ENCODE measurements at places on chromosomes 6 and 20.
A peak's percentile ranks its signal among the peaks of the same experiment; 100 is the strongest.

- DNase-seq, result no peak
Measured at GRCh38 chr20:17466641-17467040, 64.5 kb downstream of the BFSP1 start.

DNA sequence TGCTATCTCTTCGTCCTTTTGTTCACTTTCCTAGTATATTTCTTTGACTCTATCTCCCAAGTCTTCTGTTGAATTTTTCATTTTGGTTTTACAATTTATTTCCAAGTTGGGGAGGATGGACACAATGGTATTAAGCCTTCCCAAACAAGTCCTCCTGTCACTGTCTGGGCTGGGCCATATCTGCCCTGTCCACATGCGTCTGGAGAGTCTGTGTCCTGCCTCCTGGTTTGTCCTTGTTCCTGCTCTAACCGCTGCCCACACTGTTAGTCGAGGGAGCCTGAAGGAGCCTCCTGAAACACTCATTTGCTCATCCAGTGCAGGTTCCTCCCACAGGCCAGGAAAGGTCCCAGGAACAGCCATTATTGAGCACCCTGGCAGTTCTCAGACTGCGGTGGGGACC is 17.1 kb downstream of the MYT1 start:
- no peak for DNase-seq

GRCh38 chr20:64232794-64233193 is 22.8 kb upstream of the PCMTD2 start:
- DNase-seq, result peak; percentile 30

DNA sequence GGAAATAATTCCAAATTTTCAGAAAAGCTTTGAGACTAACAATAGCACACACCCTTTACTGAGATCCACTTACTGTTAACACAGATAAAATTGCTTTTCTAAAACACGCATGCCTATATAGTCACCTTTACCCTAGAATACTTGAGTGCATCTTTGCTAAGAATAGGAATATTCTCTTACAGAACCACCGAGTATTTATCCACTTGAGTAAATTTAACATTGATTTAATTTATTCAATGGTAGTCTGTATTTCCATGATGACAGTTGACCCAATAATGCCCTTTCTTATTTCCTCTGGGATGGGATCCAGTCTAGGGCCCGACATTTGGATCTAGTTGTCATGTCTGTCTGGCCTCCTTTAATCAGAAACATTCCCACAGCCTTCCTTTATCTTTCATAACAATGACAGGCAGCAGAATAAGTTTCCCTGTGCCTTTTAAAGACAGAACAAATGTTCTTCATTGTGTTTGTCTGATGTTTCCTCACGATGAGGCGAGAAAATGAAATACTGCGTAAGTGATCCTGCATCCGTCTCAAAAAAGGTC is 56.6 kb upstream of the ERVFRD-1 start:
- no peak for DNase-seq

- no peak for DNase-seq
Measured at GRCh38 chr6:43992783-43993644, 134.2 kb downstream of the MRPL14 start.

- DNase-seq, result no peak
Measured at GRCh38 chr6:116562614-116563013, 8.7 kb upstream of the RWDD1 start.

GRCh38 chr6:100257793-100258395 is 206.8 kb downstream of the SIM1 start:
- no peak for DNase-seq

- DNase-seq, result no peak
Measured at GRCh38 chr6:127302728-127303660, 36.3 kb downstream of the RNF146 start.

DNA sequence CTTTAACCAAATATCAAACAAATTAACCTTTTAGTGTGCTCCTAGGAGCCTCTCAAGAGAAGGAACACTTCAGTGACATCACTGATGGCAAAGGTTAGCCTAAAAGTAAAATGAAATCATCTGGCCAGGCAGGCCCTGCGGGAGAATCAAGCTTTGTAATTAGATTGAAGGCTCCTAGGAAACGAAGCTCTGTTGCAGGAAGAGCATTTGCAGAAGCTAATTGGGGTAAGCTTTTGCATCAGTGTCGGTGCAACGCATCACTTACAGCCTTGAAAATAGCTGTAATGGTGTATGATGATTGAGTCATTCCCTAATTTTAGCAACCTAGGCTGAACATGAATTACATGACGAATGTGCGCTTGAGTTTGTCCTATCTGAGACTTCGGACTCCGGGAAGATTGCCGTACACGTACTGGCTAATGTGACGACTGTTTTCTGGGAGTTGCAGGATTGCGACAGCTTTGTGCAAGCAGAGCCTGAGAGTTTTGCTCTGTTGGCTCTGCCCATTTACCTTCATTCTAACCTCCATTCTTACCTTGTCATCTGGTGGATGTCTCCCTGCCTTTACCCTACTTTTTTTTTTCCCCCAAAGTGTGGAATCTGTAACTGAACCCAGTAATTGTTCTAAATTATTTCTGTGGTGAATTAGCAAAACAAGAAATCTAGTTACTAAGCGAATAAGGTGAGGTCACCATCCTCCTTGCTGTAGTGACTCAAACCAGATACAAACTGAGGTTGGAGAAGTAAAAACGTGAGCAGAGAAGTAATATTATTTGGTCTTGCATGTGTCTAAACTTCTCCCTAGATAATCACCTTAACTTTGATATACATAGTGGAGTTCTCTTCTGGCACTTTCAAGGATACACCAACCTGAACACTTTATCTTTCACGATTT is 675.9 kb upstream of the CITED2 start:
- DNase-seq, result no peak

- DNase-seq, result no peak
Measured at GRCh38 chr6:7136859-7137334, 29.1 kb downstream of the RREB1 start.

GRCh38 chr20:60420676-60421229 is 462.5 kb downstream of the CDH26 start:
- DNase-seq, result no peak

- DNase-seq, result no peak
Measured at GRCh38 chr6:329888-330691, 37.8 kb downstream of the DUSP22 start.

DNA sequence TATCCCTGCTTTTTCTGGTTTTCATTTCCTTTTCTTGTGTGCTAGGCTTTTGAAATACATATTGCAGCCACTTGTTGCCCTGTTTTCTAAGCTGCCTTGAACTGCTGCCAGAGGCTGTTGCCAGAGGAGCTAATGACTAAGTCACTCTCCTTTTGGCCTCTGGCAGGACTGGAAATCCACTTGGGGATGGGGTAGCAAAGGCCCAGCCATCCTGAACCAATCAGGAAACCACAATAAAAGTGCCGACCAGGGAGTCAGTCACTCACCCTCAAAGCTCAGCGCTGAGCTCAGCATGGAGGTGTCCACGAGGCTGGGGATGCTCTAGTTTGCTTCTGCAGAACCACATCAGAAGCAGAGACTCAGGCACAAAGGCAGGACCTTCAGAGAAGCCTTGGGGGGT is 813.0 kb downstream of the DHX35 start:
- no peak for DNase-seq

- DNase-seq, result no peak
Measured at GRCh38 chr6:140445474-140446004, 1071.1 kb upstream of the CITED2 start.

DNA sequence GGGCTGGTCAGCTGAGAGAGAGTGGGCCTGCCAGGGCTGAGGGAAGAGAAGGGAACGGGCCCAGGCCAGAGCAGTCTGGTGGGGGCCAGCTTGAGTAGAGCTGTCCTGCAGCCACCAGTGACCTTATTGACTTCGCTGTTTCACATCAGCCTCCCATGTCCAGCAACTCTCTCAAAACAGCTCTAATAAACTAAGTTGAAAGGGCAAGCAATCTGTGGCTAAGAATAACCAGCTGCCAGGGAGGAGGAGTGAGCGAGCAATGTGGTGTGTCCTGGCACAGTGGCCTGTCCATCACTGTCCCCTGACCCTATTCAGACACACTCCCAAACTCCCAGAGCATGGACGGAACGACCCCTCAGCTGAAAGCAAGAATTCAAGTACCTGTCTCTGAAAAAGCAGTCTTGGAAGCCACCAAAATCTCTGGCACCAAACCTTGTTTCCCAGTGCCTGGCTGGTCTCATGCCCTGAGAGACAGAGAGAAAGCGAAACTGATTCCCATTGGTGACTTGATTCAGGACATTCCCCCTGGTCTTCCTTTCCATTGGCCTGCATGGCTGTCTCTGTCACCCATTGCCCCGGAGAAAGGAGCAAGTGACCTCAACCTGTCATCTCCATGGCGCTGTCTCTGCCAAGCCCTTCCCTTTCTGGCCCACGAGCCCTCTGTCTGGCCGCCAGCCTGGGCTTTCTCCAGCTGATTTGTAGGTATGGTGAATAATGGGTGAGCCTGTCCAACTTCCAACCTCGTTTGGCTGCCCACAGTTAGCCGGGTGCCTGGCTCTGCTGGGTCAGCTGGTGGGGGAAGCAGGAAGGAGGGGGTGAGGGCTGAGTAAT is at the start of gene DDO:
Gene DDO (minus strand): TSS at position 490 of the 831 bp plus-strand sequence. CDS start 2,113 bp downstream, outside the sequence.
- DNase-seq, result no peak

DNA sequence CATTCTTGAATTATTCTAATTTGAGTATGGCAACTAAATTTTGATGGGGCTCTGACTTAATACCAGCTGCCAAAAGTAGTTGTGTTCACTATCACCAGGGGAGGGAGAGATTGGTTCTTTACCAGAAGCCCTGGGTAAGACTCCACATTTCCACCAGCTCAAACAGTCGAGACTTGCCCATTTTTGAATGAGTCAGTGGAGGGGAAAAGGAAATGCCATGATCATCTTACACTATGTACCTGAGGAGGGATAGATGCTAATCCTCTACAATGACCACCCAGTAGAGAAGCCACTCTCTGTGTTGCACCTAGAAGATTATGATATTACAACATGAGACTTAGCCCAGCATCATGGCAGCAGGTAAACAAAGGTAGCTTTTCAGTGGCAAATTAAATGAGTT is 77.0 kb upstream of the SGK1 start:
- DNase-seq, result no peak

DNA sequence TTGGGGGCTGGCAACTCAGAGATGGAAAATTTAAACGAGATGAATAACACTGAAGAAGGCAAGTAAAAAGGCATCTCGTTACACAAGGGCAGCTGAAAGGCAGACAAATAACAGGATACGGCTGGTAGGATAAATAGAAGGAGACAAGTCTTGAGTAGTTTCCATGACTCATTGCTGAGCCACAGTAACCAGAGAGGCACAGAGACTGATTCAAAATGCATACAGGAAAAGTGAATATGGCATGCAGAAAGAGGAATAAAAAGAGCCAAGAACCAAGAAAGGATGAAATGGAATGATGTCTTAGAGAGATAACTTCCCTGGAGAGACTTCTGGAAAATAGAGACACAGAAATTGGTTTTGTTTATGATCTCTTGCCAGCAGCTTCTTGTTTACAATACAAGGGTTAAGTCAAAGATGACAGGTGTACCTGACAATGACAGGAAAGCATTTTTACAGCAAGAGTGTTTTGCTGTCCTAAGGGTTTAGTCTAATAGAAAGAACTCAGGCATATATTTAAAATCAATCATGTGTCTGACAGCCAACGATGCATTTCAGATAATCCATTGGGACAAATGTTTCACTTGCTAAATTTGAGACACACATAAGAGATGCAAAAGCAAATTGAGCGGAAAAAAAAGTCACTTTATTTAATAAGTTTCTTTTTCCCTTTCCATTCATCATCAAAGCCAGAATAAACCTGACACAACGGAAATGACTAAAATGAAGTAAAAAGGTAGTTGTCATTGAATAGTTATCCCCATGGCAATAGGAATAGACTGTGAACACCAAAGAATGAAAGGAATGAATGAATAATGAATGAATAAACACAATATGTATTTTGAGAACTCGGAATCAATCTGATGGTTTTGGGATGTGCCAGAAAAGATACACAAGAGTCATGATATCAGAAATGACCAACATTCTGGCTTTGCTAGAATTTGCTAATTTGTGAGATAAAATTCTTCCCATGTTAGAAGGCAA is 68.0 kb upstream of the KCNQ5 start:
- DNase-seq, result no peak

DNA sequence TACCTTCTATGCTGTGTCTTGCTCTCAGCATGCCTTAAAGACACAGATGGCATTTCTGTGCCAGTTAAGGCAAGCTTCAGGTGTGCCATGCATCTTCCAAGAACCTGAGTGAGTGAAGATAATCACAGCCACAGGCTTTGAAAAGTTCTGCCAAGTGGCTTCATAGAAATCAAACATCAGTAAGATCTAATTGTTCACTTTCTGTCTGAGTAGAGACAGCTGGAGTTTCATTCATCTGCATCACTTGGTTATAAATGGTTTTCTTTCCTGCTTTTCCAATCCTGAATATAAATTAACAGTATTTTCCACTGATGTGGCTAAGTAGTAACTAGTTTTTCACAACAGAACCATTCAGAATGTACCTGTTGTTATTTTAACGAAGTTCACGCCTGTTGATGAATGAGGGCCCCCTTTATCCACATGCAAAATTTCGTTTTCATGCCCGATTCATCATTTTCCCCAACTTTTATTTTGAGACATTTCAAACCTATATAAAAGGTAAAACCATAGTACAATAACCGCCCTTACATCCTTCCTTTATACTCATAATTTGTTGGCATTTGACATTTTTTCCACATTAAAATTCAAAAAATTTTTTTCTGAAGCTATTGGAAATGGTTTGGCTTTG is 38.6 kb upstream of the KCNG1 start:
- no peak for DNase-seq

GRCh38 chr6:169998457-169998856 is 247.0 kb downstream of the ERMARD start:
- no peak for DNase-seq

- no peak for DNase-seq
Measured at GRCh38 chr6:49676671-49677281, 36.6 kb downstream of the CRISP2 start.

DNA sequence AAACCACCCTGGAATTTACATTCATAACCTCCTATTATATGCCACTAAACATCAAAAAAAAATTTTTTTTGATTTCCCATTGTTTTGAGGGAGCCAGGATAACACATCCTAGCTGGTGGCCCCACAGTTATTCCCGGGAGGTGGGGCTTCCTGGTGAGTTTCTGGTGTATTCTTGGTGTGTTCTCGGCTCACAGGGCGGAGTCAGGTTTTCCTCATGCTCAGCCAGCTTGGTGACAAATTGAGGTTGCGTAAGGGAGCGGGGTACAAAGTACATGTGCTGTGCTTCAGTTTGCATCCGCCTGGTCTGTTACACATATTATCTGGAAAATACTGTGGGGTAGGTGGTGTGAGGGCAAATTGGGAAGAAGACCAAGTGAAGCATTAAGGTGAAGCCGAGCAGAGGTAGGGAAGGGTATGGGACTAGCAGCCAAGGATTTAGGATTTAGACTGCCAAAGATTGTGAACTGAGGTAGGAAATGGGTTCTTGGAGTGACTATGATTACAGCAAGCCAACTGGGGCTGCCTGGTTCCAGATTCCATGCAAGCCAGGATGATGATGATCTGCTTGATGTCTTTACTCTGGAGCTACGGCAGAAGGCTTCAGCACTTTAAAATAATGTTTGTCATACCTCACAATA is 46.2 kb upstream of the EEF1A1 start:
- no peak for DNase-seq

- no peak for DNase-seq
Measured at GRCh38 chr6:128914051-128914450, 31.1 kb downstream of the LAMA2 start.

- no peak for DNase-seq
Measured at GRCh38 chr6:47478233-47479139, 897 bp downstream of the CD2AP start.

Data from NCI-H2081 treated with DMSO at 0.1 percent for 48 hours (cell line).